NCI-H187 treated with DMSO at 0.1 percent for 48 hours (cell line): ENCODE measurements at places on chromosomes 16 and 17.

- DNase-seq, result no peak
These were observed at the start of gene CIITA for GRCh38 chr16:10876799-10877341. Gene CIITA (plus strand): TSS chr16:10877202. CDS start chr16:10877331, 129 bp downstream.

GRCh38 chr16:23650674-23651416, 9.6 kb downstream of the DCTN5 start:
- no peak for DNase-seq

GRCh38 chr16:69941251-69942098, 9.7 kb upstream of the CLEC18A start:
- DNase-seq, result no peak

DNA sequence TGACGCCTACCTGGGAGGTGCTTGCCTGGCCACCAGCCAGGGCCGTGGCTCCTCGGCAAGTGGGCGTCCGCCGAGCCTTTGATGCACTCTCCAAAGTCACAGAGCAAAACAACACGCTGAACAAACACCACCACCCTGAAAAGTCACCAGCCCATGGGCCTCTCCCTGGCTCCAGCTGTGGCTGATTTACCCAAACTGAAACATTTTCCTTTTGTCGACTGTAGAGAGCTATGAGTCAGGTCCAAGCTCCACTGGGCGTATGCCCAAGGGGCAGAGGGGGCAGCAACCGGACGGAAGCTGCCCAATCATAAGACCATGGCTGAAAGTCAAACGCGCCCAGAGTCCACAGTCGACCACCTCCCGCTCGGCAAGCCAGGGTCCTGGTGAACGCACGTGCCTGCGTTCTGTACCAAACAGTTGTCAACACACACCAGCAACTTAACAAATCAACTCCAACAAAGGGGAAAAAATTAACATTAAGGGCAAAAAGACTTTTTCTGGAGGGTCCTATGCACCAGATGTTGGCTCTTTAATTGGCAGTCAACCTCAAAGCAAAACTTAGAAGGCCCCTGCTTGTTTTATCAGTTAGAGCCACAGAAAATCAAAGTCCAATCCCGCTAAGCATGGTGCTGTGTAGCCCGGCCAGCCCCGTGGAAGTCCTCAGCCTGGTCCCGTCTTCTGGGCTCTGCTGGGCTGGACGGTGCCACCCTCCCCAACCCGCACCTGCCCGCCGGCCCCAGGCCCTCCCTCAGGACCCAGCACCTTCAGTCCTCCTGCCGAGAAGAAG, 47.3 kb downstream of the TBC1D16 start:
- no peak for DNase-seq

GRCh38 chr16:46620266-46621005, 743 bp downstream of the SHCBP1 start:
- no peak for DNase-seq

GRCh38 chr17:16470265-16470664, 21.7 kb downstream of the LRRC75A start:
- no peak for DNase-seq

- no peak for DNase-seq
These were observed 206.7 kb downstream of the ZNF423 start for GRCh38 chr16:49649013-49649765.

GRCh38 chr17:73365301-73365874, 53.6 kb upstream of the CDC42EP4 start:
- no peak for DNase-seq

GRCh38 chr17:51795401-51795800, 363.1 kb downstream of the CA10 start:
- DNase-seq, result no peak

DNA sequence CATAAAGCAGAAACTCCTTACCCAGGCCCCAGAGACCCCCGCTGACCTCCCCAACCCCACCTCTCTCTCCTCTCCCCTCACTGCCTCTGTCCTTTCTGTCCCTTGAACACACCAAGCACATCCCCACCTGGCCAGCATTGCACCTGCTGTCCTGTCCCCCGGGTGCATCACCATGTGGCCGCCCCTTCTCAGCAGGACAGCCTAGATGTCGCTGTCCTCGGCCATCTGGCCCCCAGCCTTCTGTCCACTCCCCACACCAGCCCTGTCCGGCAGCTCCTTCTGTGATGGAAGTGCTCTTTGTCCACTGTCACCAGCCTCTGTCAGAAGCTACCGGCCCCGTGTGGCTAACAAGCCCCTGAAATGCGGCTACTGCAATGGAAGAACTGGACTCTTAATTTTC, 12.3 kb upstream of the MPRIP start:
- DNase-seq, result no peak

DNA sequence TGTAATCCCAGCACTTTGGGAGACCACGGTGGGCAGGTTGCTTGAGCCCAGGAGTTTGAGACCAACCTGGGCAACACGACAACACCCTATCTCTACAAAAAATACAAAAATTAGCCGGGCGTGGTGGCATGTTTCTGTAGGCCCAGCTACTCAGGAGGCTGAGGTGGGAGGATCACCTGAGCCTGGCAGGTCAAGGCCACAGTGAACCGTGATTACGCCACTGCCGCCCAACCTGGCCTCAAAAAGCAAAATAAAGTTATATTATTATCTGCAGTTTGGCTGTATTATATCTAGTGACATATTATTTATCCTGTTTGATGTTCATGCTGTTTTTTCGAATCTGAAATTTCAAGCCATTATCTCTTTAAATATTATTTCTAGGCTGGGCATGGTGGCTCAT, 26.5 kb downstream of the ST3GAL2 start:
- no peak for DNase-seq

GRCh38 chr17:83100853-83101391, 21.5 kb downstream of the METRNL start:
- DNase-seq, result no peak

DNA sequence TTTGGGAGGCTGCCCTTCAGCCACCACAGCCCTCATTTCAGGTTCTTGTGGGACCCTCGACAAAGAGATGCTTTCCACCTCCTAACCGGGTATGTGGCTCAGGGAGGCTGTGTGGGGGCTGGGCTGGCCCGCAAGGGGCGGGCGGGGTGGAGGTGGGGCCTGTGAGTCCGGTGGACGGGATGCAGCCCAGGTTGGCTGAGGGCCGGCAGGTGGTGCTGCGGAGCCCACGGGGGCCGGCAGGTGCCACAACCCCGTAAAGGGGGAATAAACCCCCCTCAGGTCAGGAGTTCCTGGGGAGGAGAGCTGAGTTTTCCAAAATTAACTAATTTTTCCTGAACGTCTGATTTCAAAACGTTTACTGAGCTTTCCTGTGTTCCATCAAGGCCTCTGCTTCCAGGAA, 4.9 kb upstream of the CIAO3 start:
- DNase-seq, result no peak

GRCh38 chr16:89565506-89566372, 5.3 kb downstream of the RPL13 start:
- no peak for DNase-seq

DNA sequence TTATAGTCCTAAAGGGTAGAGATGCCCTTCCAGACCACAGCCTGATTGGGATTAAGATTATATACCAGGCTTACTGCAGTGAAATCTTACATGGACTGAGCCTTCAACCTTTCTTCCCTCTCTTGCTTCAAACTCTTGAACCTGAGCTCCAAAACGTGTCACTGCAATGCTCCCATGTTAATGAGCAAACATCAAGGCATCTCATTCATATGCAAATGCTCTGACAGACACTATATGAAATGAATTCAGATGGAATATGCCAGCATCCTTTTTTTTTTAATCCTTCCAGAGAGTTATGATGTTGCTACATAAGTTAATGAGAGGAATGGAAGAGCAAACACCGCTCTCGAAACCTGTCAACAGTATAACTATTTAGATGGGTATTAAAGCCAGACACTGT, 611.9 kb upstream of the CDH11 start:
- no peak for DNase-seq
